ENCODE measurements at places on chromosomes 12 and 14.

DNA sequence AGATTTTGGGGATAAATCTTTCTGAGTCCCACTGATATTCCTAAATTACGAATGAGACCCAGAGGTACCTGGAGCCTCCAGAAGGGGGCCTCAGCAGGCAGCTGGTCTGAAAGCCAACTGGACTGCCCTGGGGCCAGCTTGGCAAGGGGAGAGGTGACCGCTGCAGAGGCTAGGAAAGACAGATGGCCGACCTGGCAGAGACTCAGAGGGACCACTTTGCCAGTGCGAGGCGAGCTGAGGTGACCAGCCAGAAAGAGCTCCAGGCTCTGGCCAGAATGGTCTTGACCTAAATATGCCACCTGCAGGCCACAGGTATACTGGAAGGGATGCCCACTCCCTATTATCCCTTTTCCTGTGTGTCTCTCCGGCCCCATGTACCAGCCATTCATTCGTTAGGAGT lies 256.8 kb upstream of the GARIN6 start:
- no peak for DNase-seq

DNA sequence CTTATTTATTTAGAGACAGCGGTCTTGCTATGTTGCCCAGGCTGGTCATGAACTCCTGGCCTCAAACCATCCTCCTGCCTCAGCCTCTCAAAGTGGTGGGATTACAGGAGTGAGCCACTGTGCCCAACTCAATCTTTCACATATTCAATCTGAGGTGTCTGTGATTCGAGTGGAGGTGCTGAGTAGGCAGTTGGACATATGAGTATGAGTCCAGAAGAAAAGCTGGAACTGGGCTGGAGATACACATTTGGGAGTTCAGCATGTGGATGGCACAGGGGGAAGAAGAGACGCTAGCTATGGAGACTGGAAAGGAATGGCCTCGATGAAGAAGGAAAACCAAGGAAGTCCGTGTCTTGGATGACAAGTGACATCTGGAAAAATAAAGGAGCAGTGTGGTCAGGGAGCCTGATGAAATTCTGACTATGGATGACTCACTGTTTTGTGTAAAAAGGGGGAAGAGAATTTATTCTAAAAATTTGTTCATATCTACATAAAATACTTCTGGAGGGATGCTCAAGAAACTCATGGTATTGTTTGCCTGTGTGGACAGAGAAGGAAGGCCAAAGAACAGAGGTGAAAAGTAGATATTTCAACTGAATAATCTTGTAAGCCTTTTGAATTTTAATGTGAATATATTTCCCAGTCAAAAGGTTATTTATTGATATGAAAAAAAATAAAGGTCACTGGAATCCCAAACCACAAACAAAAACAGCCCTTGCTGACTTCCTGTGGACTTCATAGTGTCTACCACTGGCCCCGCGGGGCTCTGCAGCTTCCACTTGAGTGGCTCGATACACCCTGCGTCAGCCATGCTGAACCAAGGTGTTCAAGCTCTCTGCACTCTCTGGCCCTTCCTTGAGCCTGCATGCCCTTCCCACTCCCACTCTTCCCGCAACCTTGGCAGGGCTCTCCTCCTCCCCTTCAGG lies 8.9 kb upstream of the LTA4H start:
- no peak for DNase-seq

DNA sequence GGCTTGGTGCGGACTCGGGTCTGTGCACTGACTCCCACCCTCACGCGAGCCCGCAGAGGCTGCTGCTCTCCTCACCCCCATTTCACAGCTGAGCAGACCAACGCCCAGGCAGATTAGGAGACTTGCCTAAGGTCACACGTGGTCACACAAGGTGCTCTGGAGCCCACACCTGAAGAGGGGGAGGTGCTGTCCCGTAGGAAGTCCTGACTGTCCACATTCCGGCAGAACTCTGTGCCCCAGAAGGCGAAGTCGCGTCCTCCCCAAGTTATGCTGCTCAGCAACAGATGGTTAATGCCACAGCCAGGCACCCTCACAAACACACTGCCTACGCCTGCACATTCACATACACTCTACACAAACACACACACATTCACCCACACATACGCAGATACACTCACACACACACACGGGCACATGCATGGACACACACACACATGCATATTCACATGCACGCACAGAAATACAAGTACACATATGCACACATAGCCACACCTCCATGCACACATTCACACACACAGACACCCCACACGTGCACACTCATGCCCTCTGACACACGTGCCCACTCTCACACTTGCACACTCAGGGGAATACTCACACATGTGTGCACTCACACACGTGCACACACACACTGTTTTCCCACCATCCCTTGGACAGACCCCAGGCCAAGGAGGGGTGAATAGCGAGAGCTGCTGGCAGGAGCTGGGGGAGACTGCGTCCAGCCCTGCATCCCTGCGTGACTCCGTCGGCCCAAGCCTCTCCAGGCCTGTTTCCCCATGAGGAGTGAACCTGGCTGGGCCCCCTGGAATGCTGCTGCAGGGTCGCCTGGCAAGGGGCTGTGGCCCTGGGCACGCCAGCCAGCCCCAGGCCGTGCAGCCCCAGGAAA lies 4.1 kb downstream of the C14orf180 start:
- DNase-seq, result no peak

DNA sequence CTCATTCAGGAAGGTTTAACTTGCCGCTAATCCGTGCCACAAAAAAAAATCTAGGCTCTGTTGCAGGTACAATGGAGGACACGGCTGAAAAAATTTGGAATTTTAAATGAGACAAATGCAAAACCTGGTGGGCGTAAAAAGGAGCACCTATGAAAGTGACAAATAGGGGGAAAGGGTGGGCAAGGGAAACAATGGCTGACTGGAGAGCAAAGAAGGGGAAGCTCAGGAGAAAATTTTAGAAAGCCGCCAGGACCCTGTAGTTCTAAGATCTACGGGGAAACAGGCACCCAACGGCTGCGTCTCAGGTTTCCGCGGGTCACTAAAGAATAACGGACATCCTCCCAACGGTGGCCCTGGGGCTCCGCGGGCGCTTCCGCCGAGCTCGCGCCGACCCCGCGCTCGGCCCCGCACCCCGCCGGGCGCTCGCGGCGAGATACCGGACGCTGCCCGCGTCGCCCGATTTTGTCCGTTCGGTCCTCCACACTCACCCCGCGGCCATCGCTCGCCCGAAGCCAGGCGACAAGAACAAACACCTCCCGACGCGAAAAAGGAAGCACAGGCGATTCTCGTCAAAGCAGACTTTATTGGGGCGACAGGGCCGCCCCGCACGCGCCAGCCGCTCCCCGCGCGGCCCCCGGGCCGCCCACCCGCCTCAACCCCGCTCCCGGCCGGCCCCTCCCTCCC lies 1.1 kb upstream of the YY1 start:
- peak; percentile 37 for DNase-seq

DNA sequence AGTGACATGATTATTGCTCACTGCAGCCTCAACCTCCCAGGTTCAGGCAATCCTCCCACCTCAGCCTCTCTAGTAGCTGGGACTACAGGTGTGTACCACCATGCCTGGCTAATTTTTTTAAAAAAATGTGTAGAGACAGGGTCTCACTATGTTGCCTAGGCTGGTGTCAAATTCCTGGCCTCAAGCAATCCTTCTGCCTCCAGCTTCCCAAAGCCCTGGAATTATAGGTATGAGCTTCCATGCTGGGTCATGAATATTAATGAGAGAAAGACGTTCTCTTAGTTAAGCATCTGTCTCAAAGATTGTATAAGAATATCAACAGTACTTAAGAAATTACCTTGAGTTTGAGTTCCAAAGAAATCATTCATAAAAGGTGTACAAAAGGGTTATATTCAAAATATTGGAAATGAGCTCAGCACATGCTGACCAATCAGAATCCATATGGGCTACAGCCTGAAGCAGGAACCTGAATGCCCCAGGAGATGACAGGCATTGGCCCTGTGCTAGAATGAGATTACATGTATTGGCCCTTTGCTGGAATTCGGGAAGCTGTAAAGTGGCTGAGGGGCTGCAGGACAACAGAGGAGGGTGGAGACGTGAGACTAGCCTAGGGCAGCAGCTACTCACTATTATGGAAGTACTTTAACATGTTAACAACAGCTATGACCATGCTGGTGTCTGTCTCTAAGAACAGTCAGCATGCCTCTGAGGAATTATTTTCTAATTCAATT lies 157.0 kb upstream of the CPNE8 start:
- no peak for DNase-seq

Measured in naive thymus-derived CD8-positive, alpha-beta T cell (primary cell).